ENCODE measurements at places on chromosomes 1 and 21. TPM values are rescaled to one million over a fixed set of nuclear protein-coding genes. Genes with fewer than 3 reads are reported as not detected.
A peak's percentile ranks its signal among the peaks of the same experiment; 100 is the strongest.

The C2CD2 gene
- 6.2 TPM for total RNA-seq

The MORC3 gene
- 15.8 TPM for total RNA-seq

The IPP gene
- total RNA-seq, result 21.7 TPM

The FAM72A gene
- 1.5 TPM for total RNA-seq

DNA sequence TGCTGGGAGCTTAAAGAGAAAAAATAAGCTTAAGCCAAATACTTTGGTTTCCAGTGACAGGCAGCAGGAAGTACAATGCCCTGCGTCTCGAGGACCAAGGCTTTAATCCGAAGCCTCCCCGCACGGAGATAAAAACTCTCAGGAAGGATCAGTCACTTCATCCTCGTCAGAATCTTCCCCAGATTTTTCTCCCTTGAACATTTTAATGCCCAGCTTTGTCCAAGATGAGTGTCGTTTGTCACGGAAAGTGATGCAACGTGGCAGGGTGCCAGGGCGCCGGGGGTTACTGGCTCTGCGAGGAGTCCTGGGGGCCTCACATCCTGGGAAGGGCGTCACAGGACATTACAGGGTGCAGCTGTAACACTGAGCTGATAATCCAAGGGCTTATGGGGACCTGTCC is 25.2 kb upstream of the PCBP3 start:
- H3K4me3 ChIP-seq, result no peak overlapping the region
- H3K4me1 ChIP-seq, result no peaks in the 10 kb centered on the region
- no peaks in the 10 kb centered on the region for H3K36me3 ChIP-seq

- no peak for DNase-seq
- H3K4me1 ChIP-seq, result no peaks in the 10 kb centered on the region
- H3K27ac ChIP-seq, result no peak overlapping the region
- H3K4me3 ChIP-seq, result no peak overlapping the region
These were observed 2.2 kb downstream of the SPATC1L start for GRCh38 chr21:46181953-46182547.

GRCh38 chr1:9004700-9005394 is 21.4 kb downstream of the SLC2A7 start:
- H3K27ac ChIP-seq, result no peak overlapping the region
- H3K36me3 ChIP-seq, result no peaks in the 10 kb centered on the region
- H3K27me3 ChIP-seq, result no peaks in the 10 kb centered on the region
- DNase-seq, result peak; percentile 71
- no peak overlapping the region for H3K4me3 ChIP-seq

GRCh38 chr1:209268479-209268878 is 315.0 kb upstream of the CAMK1G start:
- H3K27ac ChIP-seq, result no peak overlapping the region
- H3K4me1 ChIP-seq, result no peaks in the 10 kb centered on the region
- H3K36me3 ChIP-seq, result no peaks in the 10 kb centered on the region
- H3K27me3 ChIP-seq, result peaks cover 5% of the 10 kb centered on the region

DNA sequence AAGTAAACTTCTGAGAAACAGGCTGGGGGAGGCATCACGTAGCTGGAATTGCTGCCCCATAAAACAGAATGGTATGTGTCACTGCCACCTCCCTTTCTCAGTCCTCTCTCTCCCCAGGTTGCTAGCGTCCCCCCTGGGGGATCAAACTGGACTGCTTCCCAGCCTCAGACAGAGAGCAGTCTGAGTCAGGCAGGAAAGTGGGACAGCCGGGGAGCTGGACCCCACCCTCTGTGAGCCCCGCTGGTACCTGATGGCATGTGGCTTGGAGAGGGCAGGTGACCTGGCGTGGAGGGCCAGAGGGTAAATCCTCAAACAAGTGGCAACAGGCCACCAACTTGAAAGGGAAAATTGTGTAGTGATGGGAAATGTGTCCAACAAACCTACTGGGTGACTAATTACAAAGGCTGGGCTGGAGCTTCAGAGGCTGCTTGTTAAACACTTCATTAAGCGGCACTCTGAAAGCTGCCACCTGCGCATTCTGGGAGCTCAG is 1.0 kb upstream of the SFN start:
- no peak for DNase-seq
- no peak overlapping the region for H3K27ac ChIP-seq
- no peaks in the 10 kb centered on the region for H3K27me3 ChIP-seq
- no peaks in the 10 kb centered on the region for H3K36me3 ChIP-seq

GRCh38 chr1:22524481-22524880 is 38.8 kb upstream of the EPHA8 start:
- H3K36me3 ChIP-seq, result peaks cover 83% of the 10 kb centered on the region
- no peaks in the 10 kb centered on the region for H3K4me1 ChIP-seq
- H3K27me3 ChIP-seq, result no peaks in the 10 kb centered on the region
- H3K4me3 ChIP-seq, result no peak overlapping the region
- DNase-seq, result no peak

DNA sequence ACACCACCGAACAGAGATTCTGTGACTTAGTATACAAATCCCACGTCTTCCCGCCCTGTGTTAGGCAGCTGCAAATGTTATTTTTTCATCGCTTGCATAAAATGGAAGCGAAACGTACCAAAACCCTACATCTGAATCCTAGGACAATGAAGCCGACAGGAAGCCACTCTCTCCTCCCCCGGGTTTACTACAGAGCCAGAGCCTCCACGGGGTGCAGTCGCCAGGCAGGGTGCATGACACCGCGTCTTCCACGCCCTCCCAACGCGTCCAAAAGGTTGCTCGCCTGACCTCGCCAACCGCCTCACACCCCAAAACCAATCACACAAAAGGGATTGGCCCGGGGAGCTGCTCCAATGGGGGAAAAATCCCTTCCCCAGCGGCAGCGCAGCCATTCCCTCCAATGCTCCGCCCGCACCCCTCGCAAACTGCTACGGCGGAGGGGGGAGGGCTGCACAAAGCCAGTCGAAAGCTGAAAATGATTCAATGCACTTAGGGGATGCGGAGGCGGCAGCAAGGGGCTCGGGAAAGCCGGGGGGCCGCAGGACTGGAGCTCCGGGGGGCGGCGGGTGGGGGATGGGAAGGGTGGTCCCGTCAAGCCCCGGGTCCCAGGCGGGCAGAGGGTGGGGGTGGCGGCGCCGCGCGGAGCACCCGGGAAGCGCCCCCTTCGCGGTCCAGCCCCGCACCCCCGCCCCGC is 701 bp downstream of the CEP170 start:
- H3K4me3 ChIP-seq, result peak overlapping the region; percentile 87
- H3K27me3 ChIP-seq, result no peaks in the 10 kb centered on the region
- H3K4me1 ChIP-seq, result peaks cover 59% of the 10 kb centered on the region
- H3K27ac ChIP-seq, result peak overlapping the region; percentile 97
- DNase-seq, result peak; percentile 74

DNA sequence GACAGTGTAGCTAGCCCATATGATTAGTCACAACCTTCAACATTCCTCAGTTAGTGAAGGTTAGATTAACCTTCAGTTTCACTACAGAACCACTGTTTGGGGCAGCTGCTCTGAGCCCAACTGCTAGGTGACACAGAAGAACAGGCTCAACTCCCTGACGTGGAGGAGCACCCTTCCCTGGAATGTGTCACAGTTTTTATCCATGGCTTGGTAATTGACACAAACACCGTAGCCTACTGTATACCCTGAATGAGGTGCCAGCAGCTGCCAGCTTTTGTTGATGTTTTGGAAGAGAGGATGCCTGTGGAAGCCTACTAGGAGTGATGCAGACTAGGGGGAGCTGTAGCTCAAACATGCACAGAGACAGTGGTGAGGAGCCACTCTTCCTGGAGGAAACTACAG is 56.6 kb upstream of the CR2 start:
- no peaks in the 10 kb centered on the region for H3K27me3 ChIP-seq
- H3K4me1 ChIP-seq, result no peaks in the 10 kb centered on the region
- H3K27ac ChIP-seq, result no peak overlapping the region
- no peaks in the 10 kb centered on the region for H3K36me3 ChIP-seq
- no peak overlapping the region for H3K4me3 ChIP-seq
- no peak for DNase-seq
